ENCODE measurements at places on chromosomes 7 and 10.

DNA sequence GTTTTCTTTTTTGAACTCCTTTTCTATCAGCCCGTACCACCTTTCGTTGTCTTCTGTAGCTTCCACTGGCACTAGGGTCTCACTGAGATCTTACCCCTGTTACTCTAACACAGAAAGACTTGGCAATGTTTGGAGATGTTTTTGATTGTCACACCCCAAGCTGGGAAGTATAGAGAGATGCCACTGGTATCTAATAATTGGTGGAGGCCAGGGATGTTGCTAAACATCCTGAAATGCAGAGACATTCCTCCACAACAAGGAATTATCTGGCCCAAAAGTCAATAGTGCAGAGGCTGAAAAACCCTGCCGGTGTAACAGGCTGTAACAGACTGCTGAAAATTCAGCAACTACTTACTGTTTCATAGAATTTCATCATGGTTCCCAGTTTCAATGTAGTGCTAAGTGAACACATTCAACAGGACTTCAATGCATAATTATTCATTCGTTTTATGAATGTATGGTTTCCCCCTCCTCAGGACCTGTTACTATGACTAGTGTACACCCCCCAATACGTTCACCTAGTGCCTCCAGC is 115.9 kb downstream of the TRIM24 start:
- DNase-seq = no peak

DNA sequence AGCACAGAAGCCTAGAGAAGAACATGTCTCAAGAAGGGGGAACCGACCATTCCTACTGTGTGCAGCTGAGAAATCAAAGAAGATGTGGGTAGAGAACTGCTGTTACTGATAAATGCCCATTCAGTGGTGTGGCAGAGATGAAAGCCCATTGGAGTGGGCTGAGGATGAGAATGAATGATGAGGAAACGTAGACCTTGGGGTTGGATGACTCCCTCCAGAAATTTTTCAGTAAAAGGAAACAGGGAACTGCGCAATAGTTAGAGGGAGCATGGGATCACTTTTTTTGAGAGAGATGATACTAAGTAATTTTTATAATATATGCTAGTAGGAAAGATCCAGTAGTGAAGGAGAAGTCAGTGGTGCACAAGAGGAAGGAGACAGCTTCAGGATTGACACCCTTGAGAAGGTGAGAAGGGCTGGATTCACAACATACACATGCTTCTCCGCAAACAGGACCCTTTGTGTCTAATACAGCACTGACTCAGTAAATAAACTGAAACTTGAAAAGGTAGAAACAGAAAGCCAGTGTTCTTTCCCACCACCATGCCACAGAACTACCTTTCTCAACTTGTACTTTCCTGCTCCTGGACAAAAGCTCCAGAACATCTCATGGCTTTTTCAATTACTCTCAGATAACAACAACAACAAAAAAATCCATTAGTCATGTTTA is 104.7 kb upstream of the IL6 start:
- DNase-seq = no peak

DNA sequence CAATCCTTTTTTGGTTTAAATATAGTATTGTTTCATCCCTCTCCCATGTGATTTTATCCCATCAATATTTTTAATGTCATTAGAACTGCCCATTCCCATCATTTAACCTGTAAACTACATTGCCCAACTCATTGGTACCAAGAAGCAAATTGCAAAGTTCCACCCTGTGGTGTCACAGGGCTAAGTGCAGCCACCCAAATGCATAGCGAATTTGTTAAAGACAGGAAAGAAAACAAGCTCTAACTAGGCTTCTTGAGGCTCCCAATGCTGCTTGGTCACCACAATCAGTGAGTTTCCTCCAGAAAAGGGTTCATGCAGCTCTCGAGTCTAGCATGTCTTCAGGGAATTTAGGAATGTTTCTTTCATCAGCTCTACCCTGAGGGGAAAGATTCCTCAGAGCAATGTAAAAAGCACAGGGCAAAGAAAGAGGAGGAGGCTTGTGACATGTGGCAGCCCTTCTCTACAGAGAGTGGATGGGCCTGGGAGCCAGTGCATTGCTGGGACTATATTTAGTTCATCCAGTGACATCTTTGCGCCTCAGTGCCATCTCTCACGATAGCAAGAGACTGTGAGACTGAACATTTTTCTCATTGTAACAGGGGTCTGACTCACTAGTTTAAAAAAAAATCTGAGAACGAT is 58.1 kb downstream of the CAV1 start:
- no peak for DNase-seq

- DNase-seq = no peak
These were observed 31.1 kb downstream of the ADAP1 start for GRCh38 chr7:923108-924041.
